Stimulated activated CD4-positive, alpha-beta T cell treated with anti-CD3 and anti-CD28 coated beads, Interleukin-12 subunit alpha, Interleukin-12 subunit beta, amount 100 ng/mL, for 4 hours (primary cell): ENCODE measurements at places on chromosomes 13 and 19.

- DNase-seq, result no peak
Measured at GRCh38 chr19:7225741-7226140, 68.5 kb downstream of the INSR start.

DNA sequence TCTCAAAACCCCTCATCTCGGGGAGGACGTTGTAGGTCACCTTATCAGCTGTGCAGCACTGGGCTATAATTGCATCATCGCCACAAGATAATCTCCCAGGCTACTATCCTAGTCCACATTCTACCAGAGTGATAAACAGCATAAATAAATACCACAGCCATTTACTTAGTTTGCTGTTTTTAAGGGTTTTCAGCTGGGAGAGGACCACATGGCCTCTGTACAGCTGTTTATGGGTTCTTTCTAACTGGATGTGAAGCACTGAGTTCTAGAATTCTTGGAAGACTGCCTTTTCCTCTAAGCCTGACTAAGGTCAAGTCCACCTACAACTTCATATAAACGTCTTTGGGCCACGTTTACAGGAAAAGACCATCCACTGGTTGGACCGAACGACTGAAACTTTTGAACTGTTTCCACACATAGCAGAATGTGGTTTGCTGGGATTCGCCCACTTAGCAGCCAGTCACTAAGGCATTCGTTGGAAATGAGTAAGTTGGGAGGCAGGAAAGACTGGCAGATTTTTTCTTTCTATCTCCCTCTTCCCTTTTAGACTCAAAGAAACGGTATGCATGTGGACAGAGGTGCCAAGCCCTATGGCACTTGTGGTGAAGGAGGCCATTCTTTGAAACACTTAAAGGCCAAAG is 752.5 kb upstream of the SGCG start:
- no peak for DNase-seq

DNA sequence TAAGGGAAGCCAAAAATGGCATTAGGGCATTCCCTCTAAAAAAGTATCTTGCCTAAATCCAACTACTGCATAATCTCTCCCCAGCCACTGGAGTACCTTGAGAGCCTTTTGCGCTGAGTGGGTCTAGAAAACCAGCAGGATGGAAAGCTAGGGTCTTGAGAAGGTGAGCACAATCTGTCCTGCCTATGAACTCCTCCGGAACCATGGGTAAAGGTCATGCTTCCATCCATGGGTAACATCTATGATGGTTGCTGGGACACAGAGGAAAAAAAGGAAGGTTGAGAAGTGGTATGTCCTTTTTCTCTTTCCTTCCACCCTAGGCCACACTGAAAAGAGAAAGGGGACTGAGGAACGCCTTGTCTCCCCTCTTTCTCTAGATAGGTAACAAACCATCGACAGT is 52.4 kb downstream of the ZNF676 start:
- DNase-seq, result no peak

- DNase-seq, result no peak
Measured at GRCh38 chr19:9808855-9809824, 9.7 kb downstream of the FBXL12 start.

GRCh38 chr19:29509456-29509855 is 16.3 kb upstream of the VSTM2B start:
- DNase-seq, result no peak

DNA sequence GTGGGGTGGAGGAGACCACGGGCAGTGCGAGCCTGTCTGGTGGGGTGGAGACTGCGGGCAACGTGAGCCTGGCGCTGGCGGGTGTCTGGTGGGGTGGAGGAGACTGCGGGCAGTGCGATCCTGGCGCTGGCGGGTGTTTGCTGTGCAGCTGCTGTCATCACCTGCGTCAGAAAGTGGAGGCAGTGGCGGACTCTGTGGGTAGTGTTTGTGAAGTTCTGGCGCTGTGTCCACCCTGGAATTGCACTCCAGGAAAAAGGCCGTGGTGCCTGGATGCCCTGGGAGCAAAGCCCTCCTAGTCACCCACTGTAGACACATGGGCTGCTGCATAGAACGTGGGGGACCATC is 6.2 kb downstream of the TEX29 start:
- no peak for DNase-seq

- no peak for DNase-seq
Measured at GRCh38 chr19:37874784-37875183, 31.6 kb downstream of the WDR87 start.

DNA sequence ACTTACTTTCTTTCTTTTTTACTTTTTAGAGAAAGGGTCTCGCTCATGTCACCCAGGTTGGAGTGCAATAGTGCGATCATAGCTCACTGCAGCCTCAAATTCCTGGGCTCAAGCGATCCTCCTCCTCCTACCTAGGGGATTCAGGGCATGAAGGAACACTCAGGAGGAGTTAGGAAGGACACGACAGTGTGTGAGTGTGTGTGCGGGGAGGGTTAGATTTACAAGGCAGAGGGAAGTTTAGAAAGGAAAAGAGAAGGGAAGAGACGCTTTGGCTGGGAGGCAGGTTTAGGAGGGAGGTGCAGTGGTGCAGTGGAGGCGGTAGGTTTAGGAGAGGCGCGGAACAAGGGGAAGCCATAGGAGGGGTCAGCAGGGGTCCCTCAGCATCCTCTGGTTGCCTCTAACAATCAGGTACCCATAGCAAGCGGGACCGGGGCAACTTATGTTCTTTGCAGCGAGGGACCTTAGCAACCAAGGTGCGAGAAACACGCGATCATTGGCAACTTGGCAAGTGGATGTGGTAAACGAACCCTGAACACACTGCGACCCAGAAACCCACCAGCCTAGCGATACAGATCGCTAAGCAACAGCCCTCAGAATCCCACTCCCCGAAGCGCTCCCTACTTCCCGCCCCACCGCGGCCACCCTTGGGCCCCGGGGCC is 501 bp downstream of the SIRT2 start:
- no peak for DNase-seq

GRCh38 chr19:19181488-19181998 is 10.4 kb downstream of the BORCS8 start:
- no peak for DNase-seq

DNA sequence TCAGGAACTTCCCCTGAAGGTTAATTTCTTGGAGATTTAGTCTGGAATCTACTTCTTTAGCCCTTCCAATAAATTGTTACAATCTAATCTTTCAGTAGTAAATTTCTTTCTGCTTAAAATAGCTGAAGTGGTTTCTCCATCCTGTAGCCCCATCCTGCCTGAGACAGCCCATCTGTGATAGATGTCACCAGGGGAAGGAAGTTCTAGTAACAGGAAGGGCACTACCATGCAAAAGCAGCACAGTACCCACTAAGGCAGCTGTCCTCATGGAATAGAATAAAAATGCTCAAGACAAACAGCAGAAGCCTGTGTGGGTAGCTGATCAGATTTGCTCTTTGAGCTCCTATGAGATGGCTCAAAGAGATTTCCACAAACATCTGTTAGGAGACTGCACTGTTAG is 1036.5 kb downstream of the SLITRK5 start:
- no peak for DNase-seq

DNA sequence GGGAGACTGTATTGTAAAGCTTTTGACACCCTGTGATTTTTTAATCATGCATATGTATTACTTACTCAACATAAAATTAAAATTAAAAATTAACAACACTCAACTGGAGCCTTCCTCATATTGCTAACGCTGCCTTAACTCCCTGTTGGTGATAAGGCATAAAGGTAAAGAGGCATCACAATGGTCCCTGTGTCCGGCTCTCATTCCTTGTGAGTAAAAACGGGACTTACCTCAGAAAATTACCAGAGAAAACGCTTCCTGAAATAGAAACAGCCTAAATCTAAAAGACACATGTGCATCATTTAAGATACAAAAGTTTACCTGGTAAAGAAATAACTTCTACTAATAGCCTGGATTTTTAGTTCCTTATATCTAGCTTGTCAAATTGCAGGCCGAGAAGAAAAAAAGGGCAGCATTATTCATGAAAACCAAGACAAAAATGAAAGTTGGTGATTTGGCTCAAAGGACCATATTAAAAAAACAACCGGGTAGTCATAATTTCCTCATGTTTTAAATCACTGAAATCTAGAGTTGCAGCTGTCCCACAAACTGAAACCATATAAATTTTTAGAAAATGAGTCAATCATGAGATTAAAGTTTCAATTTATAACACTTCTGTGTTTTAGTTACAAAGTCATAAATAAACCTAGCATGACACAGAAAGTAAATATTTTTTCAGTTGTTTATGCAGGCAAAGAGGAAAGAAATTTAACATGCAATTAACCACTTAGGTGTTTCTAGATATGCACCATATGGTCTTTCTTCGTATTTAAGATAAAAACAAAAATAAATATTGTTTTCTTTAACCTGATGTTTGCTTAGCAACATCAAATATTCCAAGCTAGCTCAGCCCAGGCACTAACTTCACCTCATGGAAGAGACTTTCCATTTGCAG is 94.7 kb downstream of the MIPEP start:
- DNase-seq, result no peak

DNA sequence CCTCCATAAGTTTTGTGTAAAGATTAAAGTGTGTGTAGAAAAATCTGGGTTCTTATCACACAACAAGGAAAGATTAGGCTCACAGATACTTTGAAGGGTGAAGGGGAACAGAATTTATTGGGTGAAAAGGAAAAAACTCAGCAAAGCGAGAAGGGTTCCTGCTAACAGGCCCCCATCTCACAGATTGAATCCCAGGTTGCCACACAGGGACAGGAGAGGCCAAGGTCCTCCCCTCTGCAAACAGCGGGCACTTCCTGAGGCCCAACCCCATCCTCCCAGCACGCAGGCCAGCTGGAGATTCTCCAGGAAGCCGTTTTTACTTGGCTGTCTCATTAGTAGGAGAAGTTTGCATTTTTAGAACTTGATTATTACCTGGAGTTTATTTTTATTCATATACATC is 15.2 kb upstream of the ERCC5 start:
- no peak for DNase-seq

GRCh38 chr19:573519-573825 is 1.1 kb downstream of the BSG start:
- no peak for DNase-seq

- DNase-seq, result no peak
Measured at GRCh38 chr13:98520674-98521449, 56.0 kb downstream of the STK24 start.

DNA sequence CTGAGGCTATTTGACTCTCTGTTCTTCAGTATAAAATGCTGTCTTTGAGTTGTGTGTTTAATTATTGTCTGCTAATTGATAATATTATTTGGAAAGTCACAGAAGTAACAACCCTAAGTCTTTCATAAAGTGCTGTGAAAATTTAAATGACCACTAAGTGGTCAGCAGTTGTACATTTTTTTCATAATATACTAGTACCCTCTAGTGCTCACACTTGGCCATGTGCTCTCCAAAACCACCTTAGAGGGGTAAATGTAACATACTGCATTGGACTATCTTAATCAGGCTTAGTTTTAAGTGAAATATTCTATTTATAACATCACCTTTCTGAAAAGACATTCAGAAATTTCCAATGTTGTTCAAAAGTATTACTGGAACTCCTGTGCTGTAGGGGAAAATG is 745.3 kb downstream of the GPC5 start:
- DNase-seq, result no peak

- DNase-seq, result peak; percentile 61
Measured at GRCh38 chr19:32224371-32225244, 120.8 kb upstream of the ZNF507 start.

DNA sequence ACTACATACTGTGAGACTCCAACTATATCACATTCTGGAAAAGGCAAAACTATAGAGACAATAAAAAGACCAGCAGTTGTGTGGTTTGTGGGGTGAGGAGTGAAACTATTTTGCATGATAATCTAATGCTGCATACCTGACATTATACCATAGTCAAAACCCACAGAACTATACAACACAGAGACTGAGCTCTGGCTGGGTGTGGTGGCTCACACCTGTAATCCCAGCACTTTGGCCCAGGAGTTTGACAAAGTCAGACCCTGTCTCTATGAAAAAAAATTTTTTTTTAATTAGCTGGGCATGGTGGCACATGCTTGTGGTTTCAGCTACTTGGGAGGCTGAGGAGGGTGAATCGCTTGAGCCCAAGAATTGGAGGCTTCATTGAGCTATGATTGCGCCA is 11.9 kb downstream of the ZNF541 start:
- no peak for DNase-seq

DNA sequence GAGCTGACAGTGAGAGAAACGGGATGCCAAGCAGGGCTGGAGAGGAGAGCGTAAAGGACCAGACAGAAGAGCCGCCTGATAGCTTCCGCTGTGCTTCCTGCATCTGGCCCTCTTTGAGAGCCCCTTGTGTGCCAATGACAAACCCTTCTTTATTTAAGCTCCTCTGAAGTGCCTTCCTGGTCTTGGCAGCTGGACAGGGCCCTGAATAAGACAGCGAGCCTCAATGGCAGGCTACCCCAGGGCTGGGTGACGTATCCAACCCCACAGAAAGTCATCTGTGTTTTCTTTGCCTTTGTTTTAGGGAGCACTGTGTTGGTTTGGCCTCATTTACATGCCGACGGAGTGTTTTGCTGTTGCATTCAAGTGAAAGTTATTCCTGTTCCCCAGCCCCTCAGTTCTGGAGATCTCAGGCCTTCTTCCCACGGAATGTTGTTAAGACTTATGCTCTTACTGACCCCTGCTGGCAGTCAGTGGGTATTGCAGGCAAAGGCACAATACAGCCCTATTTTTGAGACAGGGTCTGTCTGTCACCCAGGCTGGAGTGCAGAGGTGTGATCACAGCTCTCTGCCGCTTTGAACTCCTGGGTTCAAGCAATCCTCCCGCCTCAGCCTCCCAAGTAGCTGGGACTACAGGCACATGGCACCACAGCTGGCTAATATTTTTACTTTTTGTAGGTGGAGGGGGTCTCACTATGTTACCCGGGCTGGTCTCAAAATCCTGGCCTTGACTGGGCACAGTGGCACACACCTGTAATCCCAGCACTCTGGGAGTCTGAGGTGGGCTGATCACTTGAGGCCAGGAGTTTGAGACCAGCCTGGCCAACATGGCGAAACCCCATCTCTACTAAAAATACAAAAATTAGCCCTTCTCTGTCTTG is 16.8 kb downstream of the CCL25 start:
- DNase-seq, result no peak

DNA sequence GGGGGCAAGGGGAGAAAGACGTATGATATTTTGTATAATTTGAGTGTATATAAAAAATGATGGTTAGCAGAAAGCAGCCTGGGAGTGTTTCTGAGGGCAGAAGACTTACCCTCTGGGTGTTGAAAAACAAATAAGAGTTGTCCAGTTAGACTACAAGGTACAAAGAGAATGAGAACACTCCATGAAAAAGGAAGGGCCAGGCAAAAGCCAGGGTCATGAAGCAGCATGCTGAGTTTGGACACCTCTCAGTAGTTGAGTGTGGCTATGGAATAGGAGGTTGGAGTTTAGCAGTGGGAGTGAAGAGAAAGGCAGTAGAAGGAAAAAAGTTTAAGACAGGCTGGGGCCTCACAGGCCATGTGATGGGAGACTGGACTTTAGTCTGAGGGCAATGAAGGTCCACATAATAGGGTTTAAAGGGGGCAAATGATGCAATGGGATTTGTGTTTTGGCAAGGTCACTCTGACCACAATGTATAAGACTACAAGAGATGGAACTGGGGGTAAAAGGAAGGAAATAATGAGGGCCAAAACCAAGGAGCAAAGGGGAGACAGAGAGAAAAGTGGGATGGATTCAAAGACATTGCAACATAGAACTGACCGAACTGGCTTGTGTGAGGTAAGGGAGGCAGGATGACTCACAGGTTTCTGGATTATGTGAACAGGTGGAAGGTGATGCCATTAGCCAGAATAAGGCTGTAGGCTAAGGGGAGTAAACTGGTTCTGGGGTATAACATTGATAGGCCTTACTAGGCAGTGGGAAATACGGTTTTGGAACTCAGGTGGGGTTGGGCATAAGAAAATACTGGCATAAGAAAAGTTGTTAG is 76.6 kb downstream of the SERP2 start:
- DNase-seq, result no peak
